ENCODE measurements at places on chromosomes 12 and 14.

GRCh38 chr14:35747379-35747778 lies 61.7 kb downstream of the RALGAPA1 start:
- DNase-seq = no peak

- DNase-seq = no peak
These were observed 205.4 kb downstream of the RASSF9 start for GRCh38 chr12:85630851-85631250.

GRCh38 chr14:23861666-23862065 lies 91.9 kb upstream of the DHRS4 start:
- no peak for DNase-seq

GRCh38 chr14:29712601-29713000 lies 215.0 kb downstream of the PRKD1 start:
- no peak for DNase-seq

GRCh38 chr14:88468406-88468805 lies 82.9 kb downstream of the SPATA7 start:
- no peak for DNase-seq

DNA sequence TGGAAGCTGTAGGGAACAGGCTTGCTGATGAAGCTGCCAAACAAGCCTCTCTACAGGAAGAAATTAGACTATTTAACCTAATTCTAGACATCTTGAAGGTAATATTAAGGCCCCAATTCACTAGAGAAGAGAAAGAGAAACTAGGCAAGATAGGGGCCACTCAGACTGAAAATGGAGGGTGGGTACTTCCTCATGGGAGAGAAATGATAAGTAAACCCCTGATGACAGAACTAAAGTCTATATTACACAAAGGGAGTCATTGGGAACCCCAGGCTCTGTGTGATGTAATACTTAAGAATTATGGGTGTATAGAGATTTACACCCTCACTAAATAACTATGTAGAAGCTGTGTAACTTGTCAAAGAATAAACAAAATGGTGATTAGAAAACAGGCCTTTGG lies 64.3 kb downstream of the APOBEC1 start:
- no peak for DNase-seq

GRCh38 chr14:72986214-72986613 lies 40.7 kb downstream of the ZFYVE1 start:
- DNase-seq = no peak

- no peak for DNase-seq
These were observed 309.0 kb downstream of the VRK1 start for GRCh38 chr14:97106166-97106565.

GRCh38 chr14:70730393-70730792 lies 78.9 kb downstream of the MAP3K9 start:
- DNase-seq = no peak

DNA sequence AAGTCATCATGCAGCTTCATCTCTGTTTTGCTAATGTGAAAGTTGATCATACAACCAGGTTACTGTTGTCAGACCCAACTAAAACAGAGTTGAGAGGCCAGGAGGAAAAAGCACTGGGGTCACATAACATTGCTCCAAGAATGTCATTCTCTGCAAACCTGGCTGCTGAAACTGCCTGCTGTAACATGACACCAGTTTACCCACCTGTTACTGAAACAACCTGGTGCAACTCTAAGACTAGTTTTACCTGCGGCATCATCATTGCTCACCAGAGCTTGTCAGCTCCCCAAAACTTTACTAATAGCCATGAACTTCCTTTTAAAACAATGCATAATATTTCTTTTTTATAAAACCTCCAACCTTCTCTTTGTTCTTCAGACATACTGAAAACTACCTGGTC lies 30.7 kb upstream of the DEGS2 start:
- no peak for DNase-seq

- no peak for DNase-seq
These were observed 67.5 kb downstream of the DIP2B start for GRCh38 chr12:50572287-50572686.

DNA sequence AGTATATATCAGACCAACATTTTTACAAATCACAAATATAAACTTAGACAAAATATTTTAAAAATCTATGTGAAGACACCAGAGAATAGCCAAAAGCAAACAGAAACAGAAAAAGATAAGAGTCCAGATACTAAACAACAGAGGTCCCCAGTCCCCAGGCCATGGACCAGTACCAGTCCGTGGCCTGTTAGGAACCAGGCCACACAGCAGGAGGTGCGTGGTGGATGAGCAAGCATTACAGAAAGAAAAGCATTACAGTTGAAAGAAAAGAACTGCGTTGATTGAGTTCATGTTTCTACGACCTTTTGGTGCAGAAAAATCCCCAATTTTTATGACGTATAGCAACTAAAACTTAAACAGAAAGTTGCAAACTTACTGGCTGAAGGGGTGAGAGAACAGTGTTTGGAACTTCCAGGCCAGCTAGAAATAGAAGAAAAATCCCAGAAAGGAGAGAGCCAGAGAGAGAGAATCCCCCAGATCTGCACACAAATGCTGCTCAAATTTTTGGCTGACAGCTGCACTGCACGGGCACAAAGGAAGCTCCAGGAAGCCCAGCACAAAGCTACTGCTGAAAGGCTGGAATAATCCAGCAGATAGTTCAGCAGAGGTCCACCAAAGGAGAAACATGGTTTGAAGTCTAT lies 159.6 kb upstream of the C14orf180 start:
- DNase-seq = no peak

GRCh38 chr12:108423486-108423885 lies 84.4 kb upstream of the CMKLR1 start:
- no peak for DNase-seq

- DNase-seq = no peak
These were observed 147.1 kb downstream of the PAPOLA start for GRCh38 chr14:96649327-96649601.

GRCh38 chr12:128138125-128138524 lies 128.8 kb upstream of the TMEM132C start:
- no peak for DNase-seq
